NCI-H774 (cell line): ENCODE measurements at places on chromosomes 4 and X.

GRCh38 chr4:129240816-129241215 lies 144.9 kb downstream of the C4orf33 start:
- no peak for DNase-seq

DNA sequence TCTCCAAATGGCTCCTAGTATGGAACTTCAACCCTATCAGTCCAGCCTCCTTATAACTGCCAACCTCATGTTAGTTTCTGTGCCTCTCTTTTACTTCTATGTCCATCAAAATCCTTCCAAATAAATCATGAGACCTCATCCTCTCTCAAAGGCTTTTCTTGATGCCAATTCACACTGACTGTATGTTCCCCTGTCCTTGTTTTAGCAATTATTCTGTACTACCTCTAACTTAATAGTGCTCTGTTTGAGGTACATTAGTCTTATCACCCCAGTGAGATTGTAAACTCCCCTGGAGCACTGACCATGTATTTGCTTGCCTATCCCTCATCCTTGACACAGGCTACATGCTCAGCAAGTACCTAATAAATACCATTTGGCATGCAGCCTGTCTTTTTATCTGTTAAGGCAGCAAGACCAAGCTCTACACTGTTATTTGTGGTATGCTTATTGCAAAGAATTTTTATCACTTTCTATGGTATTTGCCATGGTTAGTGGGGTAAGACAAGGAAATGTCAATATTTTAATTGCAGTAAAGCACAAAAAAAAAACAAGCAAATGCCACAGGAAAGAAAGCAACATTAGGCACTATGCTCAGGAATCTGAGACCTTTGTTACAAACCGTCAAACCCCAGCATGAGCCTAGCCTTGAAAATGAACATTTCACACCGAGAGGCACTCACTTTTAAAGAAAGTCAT lies 119.2 kb downstream of the SMARCA1 start:
- DNase-seq: no peak

- DNase-seq: no peak
Observed at GRCh38 chr4:88215351-88215750, 56.9 kb upstream of the ABCG2 start.

GRCh38 chrX:14641681-14642655 lies 112.6 kb downstream of the GLRA2 start:
- DNase-seq: no peak

GRCh38 chr4:73864365-73864764 lies 4.8 kb upstream of the CXCL1 start:
- peak; percentile 9 for DNase-seq

DNA sequence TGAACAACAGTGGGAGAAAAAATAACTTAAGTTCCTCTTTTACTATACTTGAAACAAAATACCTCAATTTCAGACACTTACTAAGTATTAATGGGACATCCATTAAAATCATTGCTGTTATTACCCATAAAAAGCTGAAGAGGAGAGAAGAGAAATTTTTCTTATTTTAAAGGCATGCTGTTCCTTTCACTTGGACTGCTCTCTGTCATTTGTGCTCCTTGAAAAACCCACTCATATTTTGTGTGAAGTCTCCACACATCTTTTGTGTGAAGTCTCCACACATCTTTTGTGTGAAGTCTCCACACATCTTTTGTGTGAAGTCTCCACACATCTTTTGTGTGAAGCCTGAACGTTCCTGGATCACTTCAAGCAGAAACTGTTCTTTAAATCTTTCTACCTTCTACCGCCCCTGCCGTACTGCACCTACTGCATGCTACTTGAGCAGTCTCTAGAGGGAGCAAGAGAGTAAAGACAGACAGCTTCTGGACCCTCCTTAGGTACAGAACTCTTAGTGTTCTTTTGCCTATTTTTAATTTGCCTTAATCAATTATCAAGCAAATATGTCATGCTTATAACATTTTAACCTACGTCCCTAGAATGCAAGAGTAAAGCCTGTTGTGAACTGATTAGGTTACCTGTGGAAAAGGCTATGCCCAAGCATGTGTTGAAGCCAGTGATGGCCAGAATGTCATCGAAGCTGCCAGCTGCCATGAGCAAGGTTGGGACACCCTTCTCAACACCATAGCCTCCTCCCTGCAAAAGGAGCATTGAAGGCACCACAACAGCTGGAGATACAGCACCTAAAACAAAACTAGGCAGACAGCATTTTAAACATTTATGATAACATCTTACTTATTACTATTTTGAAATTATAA lies 27.1 kb upstream of the SLC9B1 start:
- DNase-seq: no peak

DNA sequence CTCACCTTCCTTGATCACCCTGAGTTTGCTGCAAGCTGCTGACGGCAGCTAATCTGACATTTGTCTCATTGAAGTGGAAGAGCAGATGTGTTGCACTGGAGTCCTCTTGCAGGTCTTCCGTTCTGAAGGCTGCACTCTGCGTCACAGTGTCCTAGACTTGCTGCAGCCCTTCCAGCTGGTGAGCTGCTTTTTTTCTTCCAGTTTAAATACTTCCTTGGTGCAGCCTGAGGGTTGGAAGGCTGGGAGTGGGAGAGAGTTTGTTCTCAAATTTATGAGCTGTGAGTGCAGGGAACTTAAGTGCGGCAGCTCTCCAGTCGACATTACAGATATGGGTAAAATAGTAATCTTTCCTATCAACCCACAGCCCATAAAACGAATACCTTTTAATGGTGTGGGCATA lies 303.6 kb upstream of the FAT1 start:
- DNase-seq: no peak

GRCh38 chrX:11591723-11592346 lies 73.9 kb downstream of the ARHGAP6 start:
- no peak for DNase-seq

GRCh38 chrX:36577006-36577405 lies 431.2 kb upstream of the FAM47C start:
- no peak for DNase-seq

- no peak for DNase-seq
Observed at GRCh38 chr4:85829276-85830051, 354.5 kb downstream of the ARHGAP24 start.

- DNase-seq: no peak
Observed at GRCh38 chrX:68112321-68112720, 321.0 kb downstream of the OPHN1 start.

DNA sequence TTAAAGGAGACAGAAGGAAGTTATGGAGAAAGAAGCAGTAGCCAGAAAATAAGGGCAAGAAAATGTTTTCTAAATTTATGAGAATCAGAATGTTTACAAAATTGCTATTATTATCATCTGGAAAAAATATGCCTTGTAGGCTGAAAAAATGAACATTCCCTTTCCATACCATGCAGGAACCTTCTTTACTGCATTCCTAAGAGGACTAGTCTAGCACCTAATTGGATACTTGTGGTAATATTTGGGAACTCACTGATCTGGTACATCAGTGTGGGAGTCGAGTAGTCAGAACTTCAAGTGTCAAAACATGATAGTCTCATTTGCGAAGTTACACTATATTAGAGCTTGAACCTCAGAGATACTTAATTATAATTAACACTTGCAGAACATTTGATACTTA lies 51.9 kb downstream of the TET2 start:
- no peak for DNase-seq

GRCh38 chr4:170080496-170080895 lies 9.3 kb downstream of the AADAT start:
- no peak for DNase-seq

- DNase-seq: no peak
Observed at GRCh38 chrX:128518508-128518907, 466.3 kb upstream of the ACTRT1 start.

GRCh38 chr4:23855912-23856605 lies 33.8 kb downstream of the PPARGC1A start:
- DNase-seq: no peak

- DNase-seq: no peak
Observed at GRCh38 chr4:1401409-1402020, 4.7 kb downstream of the NKX1-1 start.

- DNase-seq: no peak
Observed at GRCh38 chr4:168574581-168575295, 77.9 kb downstream of the PALLD start.

DNA sequence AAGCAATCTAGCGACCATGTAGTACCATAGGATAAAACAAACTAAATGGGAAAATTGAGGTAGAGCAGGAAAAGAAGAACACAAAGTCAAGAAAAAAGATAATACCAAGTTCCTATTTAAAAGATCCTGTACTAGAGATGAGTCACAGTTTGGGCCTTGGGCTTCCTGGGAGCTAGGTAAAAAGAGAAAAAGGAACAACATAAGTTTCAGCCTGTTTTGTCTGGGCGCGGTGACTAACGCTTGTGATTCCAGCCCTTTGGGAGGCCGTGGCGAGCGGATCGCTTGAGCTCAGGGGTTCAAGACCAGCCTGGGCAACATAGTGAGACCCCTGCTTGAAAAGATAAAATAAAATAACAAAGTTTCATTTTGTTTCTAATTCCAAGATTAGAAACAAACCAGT lies 14.0 kb upstream of the TMEM156 start:
- no peak for DNase-seq

- no peak for DNase-seq
Observed at GRCh38 chr4:1247864-1248244, 1.1 kb downstream of the CTBP1 start.

GRCh38 chrX:537151-537550 lies 93.4 kb upstream of the SHOX start:
- no peak for DNase-seq

DNA sequence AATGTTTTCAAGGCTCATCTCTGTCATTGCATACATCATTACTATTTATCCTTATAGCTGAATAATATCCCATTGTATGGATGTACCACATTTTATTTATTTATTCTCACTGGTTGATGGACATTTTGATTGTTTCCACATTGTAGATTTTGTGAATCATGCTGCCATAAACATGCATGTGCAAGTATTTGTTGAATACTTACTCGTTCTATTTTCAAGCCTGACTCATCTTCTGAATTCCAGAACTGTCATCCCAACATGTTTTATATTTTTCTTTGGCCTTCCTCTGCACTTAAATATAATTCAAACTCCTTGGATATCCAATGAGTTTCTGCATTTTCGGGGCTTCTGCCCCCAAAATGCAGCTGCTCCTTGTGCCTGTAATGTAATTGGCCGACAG lies 77.6 kb downstream of the MXRA5 start:
- DNase-seq: no peak

DNA sequence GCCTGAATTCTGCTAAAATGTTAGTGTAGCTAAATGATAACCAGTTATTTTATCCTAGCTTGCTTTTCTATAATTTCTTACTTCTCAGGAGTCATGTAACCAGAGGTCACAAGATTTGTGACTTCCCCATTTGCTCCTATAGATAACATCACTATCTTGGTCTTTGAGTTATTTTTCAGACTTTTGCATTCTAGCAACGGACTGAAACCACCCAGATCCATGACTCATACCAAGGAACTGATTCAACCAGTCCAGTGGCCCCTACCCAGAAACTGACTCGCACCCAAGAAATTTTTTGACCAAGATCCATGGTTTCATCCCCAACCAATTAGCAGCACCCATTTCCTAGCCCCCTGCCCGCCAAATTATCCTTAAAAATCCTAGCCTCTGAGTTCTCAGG lies 50.0 kb downstream of the IQCM start:
- DNase-seq: no peak

GRCh38 chr4:158768555-158769174 lies at the start of gene FNIP2:
TSS of gene FNIP2 (plus strand) at chr4:158769026. CDS start at chr4:158769213, 187 bp downstream.
- DNase-seq: peak; percentile 63

- no peak for DNase-seq
Observed at GRCh38 chrX:32448320-32448719, 763.0 kb downstream of the DMD start.

GRCh38 chr4:77104791-77105540 lies 29.2 kb upstream of the CCNI start:
- DNase-seq: peak; percentile 45

DNA sequence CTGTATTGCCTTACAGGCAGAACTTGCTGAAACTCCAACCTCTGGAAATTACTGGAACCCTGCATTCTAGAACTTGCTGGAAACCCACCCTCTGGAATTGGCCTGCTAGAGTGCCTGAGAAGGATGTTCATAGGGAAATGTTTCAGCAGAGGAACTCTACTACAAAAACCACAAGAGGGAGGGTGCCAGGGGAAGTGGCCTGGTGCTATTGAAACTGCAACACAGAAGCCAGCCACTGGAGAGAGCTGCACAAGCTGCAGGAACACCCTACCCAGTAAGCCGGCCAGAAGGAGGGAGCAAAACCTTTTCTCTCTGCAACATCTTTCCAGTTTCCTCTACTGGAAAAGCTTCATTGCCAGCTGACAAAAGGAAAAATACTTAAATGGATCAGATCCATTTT lies 2.5 kb upstream of the BRWD3 start:
- no peak for DNase-seq

GRCh38 chr4:185774131-185774653 lies 37.8 kb downstream of the SORBS2 start:
- DNase-seq: no peak

GRCh38 chr4:123096038-123096437 lies 173.6 kb upstream of the NUDT6 start:
- DNase-seq: no peak

DNA sequence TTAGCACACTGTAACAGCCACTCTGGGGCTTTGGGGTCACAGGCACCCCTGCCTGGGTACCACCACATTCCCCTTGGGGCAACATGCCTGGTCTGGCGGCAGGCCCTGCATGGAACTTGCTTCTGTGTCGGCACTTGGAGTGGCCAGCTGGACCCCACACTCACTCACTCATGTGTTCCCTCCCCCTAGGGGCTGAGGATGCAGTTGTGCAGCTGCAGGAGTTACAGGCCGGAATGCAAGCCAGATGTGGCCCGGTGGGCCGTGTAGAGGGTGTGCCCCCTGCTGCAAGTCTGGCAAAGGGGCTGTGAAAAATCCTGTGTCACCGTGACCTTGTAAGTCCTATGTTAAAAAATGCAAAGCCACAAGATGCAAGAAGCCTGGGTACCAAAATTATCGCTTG lies 34.2 kb downstream of the ATXN3L start:
- DNase-seq: no peak

- DNase-seq: no peak
Observed at GRCh38 chrX:138794246-138794645, 82.7 kb upstream of the FGF13 start.

- no peak for DNase-seq
Observed at GRCh38 chr4:1593881-1594345, 90.2 kb downstream of the FAM53A start.

DNA sequence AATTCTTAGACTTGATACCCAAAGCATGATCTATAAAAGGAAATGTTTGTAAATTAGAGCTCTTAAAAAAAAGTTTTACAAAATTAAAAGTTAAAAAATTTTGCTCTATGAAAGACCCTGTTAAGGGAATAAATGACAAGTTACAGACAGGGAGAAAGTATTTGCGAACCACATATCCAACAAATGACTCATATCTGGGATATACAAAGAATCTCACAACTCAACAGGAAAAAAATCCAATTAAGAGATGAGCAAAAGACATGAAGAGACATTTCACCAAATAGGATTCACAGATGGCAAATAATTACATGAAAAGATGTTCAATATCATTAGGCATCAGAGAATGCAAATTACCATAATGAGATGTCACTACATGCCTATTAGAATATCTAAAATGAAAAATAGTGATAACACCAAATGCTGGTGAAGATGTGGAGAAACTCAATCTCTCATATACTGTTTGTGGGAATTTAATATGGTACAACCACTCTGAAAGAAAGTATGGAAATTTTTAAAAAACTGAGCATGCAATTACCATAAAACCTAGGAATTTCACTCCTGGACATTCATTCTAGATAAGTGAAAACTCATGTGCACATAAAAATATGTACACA lies 100.8 kb upstream of the EOLA2 start:
- DNase-seq: no peak

GRCh38 chr4:19009881-19010280 lies 988.3 kb upstream of the LCORL start:
- DNase-seq: no peak

- DNase-seq: no peak
Observed at GRCh38 chrX:53223955-53224859, 800 bp downstream of the KDM5C start.
